Activated T-cell treated with anti-CD3 and anti-CD28 coated beads, Interleukin-2, amount 50 U/mL, for 1 hour (primary cell): ENCODE measurements at places on chromosomes 13 and 19.

DNA sequence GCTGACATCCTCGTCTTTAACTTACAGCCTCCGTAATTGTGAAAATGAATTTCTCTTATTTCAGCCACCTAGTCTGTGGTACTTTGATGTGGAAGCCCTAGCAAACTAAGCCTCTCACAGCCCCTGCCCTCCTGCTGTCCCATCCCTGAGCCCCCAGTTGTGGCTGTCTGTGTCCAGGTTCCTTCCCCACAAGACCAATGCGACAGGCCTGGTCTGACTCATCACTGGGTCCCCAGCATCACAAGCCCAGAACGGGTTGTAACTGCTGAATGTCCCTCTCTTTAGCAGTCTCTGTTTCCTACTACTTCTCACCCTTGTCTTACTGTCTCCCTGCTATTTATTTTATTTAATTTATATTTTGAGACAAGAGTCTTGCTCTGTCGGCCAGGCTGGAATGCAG, 5.7 kb downstream of the POU2F2 start:
- DNase-seq: no peak

DNA sequence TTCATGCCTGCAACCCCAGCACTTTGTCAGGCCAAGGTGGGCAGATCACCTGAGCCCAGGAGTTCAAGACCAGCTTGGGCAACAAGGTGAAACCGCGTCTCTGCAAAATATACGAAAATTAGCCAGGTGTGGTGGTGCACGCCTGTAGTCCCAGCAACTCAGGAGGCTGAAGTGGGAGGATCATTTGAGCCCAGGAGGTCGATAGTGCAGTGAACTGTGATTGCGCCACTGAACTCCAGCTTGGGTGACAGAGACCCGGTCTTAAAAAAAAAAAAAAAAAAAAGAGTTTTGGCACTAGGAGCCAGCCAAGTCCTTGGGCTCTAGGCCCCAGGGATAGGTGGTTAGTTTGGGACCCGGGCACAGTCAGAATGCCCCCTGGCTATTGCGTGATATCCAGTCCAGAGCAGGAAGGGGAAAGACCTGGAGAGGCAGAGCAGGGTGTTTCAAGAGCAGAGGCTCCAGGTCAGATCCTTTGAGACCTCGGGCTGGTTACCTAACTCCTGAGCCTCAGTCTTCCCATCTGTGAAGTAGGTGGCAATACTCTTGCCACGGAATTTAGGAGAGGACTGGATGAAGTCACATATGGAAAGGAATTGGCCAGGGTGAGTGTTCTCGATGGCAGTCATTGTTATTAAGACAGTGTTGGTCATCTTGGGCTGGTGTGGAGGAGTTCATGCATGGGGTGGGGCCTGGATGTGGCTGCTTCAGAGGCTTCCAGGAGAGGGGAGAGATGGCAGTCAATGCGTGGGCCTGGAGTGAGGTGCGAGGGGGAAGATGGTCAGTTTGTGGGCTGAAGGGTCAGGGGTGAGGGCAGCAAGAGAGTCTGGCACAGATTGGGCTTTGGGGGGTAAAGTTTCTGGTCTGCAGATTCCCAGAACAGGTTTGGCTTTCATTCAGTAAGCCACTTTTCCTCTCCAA, 2.8 kb downstream of the PPP1R37 start:
- DNase-seq: no peak

GRCh38 chr13:44107357-44108121, 227.8 kb downstream of the LACC1 start:
- DNase-seq: no peak

DNA sequence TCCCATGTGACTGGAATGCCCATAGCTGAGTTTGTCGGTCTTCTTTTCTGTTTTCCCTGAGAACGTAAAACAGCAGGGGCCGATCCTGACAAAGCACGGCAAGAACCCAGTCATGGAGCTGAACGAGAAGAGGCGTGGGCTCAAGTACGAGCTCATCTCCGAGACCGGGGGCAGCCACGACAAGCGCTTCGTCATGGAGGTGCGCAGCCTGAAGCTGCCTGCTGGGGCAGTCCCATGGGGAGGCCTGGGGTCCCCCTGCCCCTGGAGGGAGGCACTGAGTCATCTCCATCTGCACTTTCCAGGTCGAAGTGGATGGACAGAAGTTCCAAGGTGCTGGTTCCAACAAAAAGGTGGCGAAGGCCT, 18.2 kb upstream of the QTRT1 start:
- DNase-seq: no peak

DNA sequence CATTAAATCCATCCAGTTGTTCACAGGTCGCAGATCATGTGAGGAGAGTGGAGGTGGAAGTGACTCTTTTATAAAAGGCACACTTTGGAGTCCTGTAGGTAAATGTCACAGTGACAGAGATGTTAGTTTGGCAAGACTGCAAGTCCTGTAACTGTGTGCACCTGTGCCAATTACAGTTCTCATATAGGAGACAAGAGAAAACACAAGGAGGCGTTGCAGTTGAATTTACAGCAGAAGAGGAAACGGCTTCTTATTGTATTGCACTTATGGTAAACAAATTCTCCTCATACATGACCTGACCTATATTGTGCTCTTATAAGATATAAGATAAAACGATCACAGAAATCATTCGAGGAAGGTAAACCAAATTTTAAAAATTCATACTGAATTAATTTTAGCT, 732.8 kb upstream of the SLC10A2 start:
- DNase-seq: no peak

- no peak for DNase-seq
These were observed 1.4 kb downstream of the ING1 start for GRCh38 chr13:110714797-110715394.
